ENCODE measurements at places on chromosomes 11 and 22. TPM values are rescaled to one million over a fixed set of nuclear protein-coding genes. Genes with fewer than 3 reads are reported as not detected.

GRCh38 chr11:62601122-62601371, 618 bp downstream of the MTA2 start:
- H3K27ac ChIP-seq, result peak overlapping the region; percentile 97
- H3K36me3 ChIP-seq, result peaks cover 64% of the 10 kb centered on the region
- no peaks in the 10 kb centered on the region for H3K27me3 ChIP-seq
- DNase-seq, result peak; percentile 59

The IFITM10 gene
- 0.27 TPM for total RNA-seq

DNA sequence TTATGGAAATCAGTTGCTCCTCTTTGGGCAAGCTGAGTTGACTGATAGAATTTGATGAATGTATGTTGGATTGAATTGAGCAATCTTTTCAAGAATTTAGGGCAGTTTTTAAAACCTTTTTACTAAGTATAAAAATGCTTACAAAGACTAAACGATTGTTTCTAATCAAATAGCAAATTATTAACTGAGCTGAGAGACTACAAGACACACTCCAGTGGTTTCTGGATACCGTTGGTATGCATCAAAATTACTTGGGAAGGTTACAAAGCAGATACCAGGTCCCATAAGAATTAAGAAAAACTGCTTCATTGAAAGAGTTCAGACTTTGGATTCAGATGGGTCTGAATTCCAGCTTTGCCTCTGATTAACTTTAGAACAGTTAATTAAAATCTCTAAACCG, 721.4 kb downstream of the FAM181B start:
- H3K27ac ChIP-seq, result no peak overlapping the region
- no peak for DNase-seq
- no peaks in the 10 kb centered on the region for H3K4me1 ChIP-seq
- no peaks in the 10 kb centered on the region for H3K27me3 ChIP-seq
- H3K4me3 ChIP-seq, result no peak overlapping the region

- no peaks in the 10 kb centered on the region for H3K36me3 ChIP-seq
- no peaks in the 10 kb centered on the region for H3K27me3 ChIP-seq
- DNase-seq, result no peak
- no peaks in the 10 kb centered on the region for H3K4me1 ChIP-seq
Measured at GRCh38 chr22:36931446-36931845, 18.0 kb downstream of the CSF2RB start.

Measured in activated CD4-positive, alpha-beta memory T cell treated with anti-CD3 and anti-CD28 coated beads for 36 hours (primary cell).